ENCODE measurements at places on chromosomes 4 and X.

- DNase-seq, result no peak
These were observed 556.6 kb downstream of the NLGN4X start for GRCh38 chrX:5672099-5672498.

DNA sequence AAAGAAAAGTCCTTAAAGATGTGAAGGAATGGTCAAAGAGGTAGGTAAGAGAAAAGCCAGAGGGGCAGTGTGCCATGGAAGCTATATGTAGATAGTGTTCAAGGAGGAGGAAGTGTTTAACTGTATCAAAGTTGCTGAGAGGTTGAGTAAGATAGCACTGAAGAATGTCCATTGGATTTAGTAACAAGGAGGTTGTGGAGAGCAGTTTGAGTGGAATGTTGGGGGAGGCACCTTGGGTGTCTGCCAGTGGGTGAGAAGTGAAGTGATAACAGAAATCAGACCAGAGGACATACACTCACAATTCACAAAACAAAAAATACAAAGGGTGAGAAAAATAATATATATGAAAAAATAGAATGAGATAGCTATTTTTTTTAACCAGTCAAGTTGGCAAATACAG is 121.3 kb upstream of the AMOT start:
- no peak for DNase-seq

GRCh38 chrX:23935106-23935505 is 27.3 kb downstream of the CXorf58 start:
- no peak for DNase-seq

- no peak for DNase-seq
These were observed 1508.9 kb downstream of the STIM2 start for GRCh38 chr4:28369499-28369898.

DNA sequence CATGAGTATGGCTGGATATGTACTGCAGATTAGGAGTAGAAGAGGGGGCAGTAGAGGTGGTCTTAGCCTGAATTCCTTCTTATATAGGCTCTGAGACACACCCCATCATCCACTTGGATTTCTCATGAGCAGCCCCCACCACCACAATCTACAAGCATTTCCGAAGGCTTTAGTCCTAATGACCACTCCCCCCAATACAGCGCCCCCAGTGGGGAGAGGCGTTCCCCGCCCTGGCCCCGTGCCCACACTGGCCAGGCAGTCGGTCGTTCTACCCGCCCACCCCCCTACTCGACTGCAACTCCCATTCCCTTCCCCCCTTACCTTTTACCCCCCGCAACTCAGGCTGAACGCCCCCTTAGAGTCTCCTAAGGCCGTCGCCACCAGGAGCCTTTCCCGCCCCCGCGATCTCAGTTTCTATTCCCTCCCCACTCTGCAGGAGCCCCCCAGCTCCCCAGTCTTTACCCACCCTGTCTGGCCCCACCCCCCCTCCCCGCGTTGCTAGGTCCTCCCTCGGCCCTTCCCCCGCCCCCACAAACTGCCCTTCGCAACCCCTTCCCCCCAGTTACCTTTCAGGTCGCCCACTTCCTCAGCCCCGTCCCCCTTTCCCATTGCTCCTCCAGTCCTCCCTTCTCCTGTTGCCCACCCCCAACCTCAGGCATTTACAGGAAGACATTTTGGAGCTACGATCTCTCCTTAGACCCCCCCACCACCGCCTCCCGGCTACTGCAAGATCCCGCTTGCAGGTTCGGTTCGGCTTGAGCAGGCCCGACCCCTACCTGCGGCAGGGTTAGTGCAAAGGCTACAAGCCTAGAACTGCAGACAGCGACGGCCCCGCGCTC is 468 bp downstream of the ZMYM3 start:
- DNase-seq, result no peak

DNA sequence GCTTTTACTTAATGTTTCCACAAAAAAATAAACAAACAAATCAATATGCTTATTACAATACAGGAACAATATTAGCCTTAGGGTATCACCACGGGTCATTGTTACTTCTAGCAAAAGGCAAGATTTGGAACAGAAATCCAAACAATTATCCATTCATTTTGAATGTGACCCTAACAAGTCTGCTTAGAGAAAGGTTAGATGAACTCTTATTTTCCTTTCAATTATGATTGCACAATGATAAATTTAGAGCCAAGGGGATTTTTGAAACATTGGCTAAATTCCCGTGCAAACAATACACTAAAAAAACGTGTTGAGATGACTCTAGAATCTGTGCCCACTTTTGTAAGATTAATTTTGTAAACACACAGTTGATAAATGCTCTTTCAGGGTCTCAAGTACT is 474.7 kb downstream of the PCDH7 start:
- no peak for DNase-seq

DNA sequence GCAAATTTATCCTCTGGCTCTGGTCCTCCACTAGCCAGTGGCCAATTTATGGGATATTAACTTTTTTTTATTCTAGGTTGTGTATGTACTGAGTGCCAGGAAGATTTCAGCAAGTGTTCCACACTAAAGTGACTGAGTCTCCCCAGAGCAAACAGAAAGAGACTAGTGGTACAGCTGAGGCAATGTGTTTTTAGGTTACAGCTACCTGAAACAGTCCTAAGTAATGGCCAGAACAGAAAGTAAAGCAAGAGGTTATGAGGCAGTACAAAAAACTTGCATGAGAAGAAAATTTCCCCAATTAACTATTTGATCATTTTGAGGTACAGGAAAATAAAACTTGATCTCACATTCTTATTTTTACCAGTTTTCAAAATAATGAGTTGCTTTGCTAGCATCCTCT is 31.2 kb downstream of the PRDM8 start:
- DNase-seq, result no peak

DNA sequence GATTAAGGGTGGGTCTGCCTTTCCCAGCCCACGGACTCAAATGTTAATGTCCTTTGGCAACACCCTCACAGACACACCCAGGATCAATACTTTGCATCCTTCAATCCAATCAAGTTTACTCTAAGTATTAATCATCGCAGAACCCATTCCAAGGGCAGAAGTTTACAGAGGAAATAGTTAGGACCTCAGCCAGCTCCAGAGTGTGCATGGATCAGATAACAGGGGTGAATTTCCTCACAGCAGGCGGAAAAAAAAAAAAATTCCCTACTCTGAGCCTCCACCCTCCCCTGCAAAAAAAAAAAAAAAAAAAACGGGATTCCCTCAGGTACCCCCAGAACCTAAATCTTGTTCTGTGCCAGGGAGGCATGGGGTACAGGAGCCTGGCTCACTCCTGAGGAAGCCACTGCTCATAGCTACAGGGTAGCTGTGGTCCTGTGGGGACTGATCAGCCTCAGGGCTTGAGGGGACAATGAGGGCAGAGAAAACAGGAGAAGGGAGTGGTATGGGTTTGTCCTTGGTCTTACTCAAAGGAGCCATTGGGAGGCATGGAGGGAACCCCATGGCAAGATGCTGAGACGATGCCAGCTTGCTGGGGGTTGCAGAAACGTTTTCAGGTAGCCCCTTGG is 113.0 kb downstream of the DHRSX start:
- DNase-seq, result no peak

DNA sequence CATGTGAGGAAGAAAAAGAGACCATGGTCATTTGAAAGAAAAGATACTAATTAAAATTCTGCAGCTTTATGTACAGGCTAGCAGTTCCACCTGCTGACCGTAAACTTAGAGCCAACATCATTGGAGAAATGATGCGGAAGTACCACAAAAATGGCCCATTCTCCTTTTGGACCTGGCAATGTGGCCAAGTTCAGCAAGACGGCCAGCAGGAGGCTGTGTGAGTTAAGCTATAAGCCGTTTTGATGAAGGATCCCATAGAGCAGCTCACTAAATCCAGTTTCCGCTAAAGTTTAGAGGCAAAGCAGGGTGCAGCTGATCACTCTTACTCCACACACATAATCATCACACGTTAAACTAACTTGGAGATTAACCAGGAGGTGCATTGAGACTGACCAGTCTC is 133.8 kb downstream of the LDB2 start:
- no peak for DNase-seq

- no peak for DNase-seq
These were observed 168.7 kb upstream of the PPP1R2C start for GRCh38 chrX:42946544-42947194.

DNA sequence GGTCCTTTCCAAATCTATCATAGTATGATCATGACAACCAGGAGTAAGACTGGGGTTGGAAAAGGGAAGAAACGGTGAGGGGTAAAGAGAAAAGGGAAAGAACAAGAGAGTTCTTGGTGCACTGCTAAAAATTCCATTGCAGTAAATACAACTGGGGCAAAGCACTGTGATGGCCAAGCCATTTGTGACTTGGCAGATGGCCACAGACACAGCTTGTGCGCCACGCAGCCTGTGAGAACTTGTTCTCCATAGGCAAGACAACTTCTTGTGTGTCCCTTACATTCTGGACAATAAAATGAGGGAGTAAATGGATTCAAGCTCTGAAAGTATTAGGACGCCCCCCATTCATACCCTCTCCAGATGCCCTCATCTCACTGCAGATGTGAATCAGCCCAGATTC is 10.9 kb downstream of the MFAP3L start:
- DNase-seq, result no peak

DNA sequence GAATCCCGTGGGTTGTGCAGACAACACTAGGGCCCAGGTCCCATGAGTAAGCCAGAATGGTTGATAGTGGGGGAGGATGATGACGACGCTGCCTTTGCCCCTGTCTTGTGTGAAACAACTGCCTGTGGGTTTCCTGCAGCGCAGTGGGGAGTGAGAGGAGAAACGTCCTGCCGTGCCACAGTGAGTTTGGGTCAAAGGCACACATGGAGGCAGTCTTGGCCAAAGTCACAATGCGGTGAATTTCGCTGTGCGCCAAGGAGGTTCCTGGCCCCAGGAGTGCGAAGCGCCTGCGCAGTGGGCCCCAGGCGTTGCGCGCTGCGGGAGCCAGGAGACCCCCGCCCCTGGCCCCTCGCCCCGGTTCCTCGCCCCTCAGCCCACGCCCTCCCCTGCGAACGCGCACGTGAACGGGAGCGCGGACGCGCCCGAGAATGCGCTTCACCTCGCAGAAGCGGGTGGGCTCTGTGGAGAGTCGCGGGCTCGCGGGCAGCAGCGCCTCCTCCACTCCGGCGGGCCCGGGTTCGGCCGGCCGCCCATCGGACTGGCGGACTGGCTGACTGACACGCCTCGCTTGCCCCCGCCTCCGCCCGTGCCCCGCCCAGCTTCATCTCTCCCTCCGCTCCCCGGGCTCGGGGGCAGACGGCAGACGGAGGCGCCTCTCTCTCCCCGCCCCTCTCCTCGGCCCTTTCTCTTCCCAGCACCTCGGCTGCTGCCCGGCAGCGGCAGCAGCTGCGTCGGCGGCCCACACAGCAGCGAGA is at the start of gene NUDT10:
Gene NUDT10 (plus strand): TSS at position 635 of the 755 bp plus-strand sequence. CDS start 144 bp downstream, outside the sequence.
- DNase-seq, result peak; percentile 85

GRCh38 chrX:16628946-16629595 is 20.9 kb upstream of the S100G start:
- DNase-seq, result no peak

DNA sequence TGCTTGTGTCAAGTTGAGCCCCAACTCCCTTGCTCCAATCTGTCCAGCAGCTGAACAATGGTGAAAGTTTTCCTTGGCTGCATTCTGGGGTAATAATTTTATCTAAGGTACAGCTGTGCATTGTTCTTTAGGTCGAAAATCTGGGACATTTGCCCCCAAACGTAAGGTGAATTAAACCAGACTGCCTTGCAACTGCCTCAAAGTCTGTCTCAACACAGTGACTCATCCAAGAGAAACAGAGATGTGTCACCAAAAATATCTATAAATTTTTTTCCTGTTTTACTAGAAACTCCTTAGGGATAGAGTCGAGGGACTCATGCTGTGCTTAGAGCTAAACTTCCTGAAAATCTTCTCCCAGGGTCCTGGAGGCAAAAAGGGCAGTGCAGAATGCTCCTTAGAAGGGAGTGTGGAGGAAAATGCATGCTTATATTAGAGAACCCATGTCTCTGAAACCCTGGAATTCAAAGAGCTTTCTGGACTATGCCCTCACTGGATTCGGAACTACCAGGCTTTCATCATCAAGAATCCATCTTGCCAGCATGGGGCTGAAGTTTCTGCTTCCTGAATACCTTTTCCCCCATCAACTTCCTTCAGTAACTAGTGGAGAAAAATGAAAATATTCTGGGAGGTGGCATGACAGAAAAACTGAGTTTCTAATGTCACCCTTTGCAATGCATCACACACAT is 115.7 kb downstream of the PALLD start:
- no peak for DNase-seq

DNA sequence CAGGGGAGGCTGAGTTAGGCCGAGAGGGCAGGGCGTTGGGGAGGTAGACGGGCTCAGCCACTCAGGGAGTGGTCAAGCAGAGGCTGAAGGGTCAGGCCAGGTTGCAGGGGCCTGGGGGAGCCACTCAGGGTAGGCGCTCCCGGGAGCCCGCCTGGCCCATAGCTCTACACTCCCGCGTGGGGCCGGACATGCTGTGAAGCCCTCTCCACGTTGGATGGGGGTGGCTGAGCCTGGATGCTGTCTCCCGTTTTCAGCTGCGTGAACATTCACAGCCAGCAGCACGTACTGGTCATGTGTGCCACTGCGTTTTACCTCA is 14.0 kb upstream of the MSANTD1 start:
- DNase-seq, result no peak

DNA sequence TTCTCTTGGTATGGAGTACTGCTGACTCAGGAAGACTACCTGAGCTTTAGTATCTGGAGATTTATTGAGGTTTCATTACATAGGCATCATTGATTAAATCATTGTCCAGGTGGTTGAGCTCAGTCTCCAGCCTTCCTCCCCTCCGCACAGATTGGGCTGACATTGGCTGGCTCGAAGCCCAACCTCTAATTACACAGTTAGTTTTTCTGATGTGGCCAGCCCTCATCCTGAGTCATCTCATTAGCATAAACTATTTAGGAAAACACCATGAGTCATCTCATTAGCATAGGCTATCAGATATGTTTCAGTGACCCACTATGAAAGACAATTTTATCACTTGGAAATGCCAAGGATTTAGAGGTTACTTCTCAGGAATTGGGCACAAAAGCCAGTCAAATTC is 93.9 kb upstream of the ANKRD50 start:
- no peak for DNase-seq

DNA sequence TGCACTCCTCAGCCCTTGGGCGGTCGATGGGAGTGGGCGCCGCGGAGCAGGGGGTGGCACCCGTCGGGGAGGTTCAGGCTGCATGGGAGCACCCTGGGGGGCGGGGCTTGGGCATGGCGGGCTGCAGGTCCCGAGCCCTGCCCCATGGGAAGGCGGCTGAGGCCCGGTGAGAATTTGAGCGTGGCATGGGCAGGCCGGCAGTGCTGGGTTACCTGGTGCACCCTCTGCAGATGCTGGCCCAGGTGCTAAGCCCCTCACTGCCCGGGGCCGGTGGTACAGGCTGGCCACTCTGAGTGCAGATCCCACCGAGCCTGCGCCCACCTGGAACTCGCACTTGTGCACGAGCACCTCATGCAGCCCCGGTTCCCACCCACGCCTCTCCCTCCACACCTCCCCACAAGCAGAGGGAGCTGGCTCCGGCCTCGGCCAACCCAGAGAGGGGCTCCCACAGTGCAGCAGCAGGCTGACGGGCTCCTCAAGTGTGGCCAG is 556.3 kb downstream of the GALNTL6 start:
- DNase-seq, result peak; percentile 68

Measured in type B pancreatic cell (in vitro differentiated cells).